Karpas-422 (cell line): ENCODE measurements at places on chromosomes 11 and 22.

- no peak overlapping the region for H3K4me3 ChIP-seq
- peak; percentile 68 for DNase-seq
- H3K27ac ChIP-seq: no peak overlapping the region
- peaks cover 3% of the 10 kb centered on the region; the same call in 1 of the 2 replicates for H3K27me3 ChIP-seq
- H3K36me3 ChIP-seq: no peaks in the 10 kb centered on the region
- H3K4me1 ChIP-seq: peaks cover 4% of the 10 kb centered on the region; the same call in 1 of the 2 replicates
Observed at GRCh38 chr11:111456086-111456858, 55.9 kb downstream of the BTG4 start.

- H3K27ac ChIP-seq: no peak overlapping the region
- H3K27me3 ChIP-seq: no peaks in the 10 kb centered on the region
- no peak overlapping the region for H3K4me3 ChIP-seq
- no peaks in the 10 kb centered on the region for H3K36me3 ChIP-seq
- no peaks in the 10 kb centered on the region for H3K4me1 ChIP-seq
Observed at GRCh38 chr11:13188179-13188578, 89.4 kb upstream of the BMAL1 start.

DNA sequence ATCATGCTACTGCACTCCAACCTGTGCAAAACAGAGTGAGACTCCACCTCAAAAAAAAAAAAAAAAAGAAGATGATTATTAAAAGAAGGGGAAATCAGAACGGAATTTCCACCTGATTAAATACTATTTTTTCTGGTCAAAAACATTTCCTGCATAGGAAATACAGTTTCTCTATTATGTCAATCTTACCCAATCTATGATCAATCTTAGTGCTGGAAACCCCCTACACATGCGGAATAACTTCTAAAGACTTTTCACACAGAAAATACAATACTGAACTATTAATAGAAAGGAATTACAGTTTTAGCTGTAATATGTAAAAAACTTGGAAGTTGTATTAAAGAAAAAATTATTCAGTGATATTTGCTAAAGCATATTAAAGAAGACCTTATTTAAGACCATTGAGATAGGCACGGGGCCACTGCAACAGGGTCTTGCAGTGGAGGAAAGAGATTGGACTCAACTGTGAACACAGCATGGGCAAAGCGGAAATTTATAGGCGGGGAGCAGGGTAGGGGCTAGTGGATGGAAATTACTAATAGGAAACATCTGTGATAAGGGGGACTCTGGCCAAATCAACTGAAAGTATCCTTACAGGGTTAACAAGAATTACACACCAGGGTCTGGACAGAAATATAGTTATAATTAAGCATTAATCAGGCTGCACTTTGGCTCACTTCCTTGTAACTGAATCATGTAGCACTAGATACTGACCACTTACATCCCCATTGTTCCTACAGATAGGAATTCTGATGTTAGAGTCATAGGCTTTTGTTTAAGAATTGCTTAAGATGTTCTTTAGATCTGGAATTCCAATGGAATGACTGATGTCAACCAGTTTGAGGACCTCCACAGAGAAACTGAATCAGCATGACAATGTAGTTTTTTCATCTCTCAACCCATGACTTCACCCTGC, 411.5 kb upstream of the DDI1 start:
- H3K27ac ChIP-seq: no peak overlapping the region
- H3K36me3 ChIP-seq: no peaks in the 10 kb centered on the region
- H3K27me3 ChIP-seq: no peaks in the 10 kb centered on the region

- H3K4me3 ChIP-seq: no peak overlapping the region
- H3K27ac ChIP-seq: no peak overlapping the region
- H3K36me3 ChIP-seq: no peaks in the 10 kb centered on the region
Observed at GRCh38 chr22:29661336-29661735, 57.9 kb downstream of the NF2 start.

GRCh38 chr22:22692707-22693530, 48.5 kb downstream of the GGTLC2 start:
- H3K36me3 ChIP-seq: no peaks in the 10 kb centered on the region
- no peaks in the 10 kb centered on the region for H3K27me3 ChIP-seq
- H3K27ac ChIP-seq: no peak overlapping the region
- H3K4me3 ChIP-seq: no peak overlapping the region

GRCh38 chr22:47041271-47042115, 279.0 kb downstream of the TBC1D22A start:
- no peaks in the 10 kb centered on the region for H3K36me3 ChIP-seq
- no peak overlapping the region for H3K4me3 ChIP-seq
- no peak overlapping the region for H3K27ac ChIP-seq
- no peak for DNase-seq
- H3K27me3 ChIP-seq: no peaks in the 10 kb centered on the region

DNA sequence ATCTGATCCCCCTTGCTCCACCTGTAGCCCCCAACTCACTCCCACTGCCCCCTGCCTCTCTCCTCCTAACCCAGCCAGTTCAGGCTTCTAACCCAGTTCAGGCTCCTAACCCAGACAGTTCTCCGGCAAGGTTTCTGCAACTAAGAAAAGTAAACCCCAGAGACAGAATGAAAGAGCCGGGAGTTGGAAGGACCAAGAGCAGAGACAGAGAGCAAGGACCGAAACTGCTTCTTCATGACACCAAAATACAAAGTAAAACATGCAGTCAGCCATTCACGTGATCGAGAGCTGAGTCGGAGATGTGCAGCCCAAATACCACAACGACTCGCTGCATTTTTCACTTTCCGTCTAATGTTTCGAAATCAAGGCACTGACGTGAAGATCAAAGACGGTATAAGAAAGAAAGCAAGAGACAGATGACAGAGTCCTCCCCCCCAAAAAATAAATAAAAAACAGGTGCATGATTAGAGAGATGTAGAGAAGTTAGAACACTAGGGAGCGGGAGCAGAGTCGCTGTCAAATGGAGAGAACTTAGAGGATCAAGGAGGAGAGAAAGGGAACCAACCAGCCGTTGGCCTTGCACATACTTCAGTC, 884 bp downstream of the IL10RA start:
- 0 out of 2 replicates have a peak, but pooled peaks cover 1% of the 10 kb centered on the region for H3K36me3 ChIP-seq
- H3K27ac ChIP-seq: peak overlapping the region; percentile 74
- DNase-seq: peak; percentile 59
